Stimulated activated CD8-positive, alpha-beta memory T cell treated with anti-CD3 and anti-CD28 coated beads, Interleukin-15, amount 100 ng/mL, for 1 hour (primary cell): ENCODE measurements at places on chromosomes 1 and 21.

DNA sequence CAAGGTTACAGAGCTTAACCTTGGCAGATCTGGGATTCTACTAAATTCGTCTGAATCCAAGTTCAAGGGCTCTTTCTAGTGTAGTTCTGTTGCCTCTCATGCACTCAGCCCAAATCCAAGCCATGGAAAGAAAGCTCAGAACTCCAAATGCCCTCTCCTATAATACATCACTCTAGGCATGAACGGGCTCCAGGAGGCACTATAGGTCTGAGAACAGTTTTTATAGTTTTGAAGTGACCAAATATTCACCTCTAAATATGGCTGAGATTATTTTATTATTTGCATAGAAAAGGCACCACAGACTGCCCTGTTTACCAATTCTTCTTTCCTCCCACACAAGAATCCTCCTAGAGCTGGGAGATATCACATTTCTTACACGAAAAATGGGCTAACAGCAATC lies 327.9 kb upstream of the BEND5 start:
- no peak for DNase-seq

DNA sequence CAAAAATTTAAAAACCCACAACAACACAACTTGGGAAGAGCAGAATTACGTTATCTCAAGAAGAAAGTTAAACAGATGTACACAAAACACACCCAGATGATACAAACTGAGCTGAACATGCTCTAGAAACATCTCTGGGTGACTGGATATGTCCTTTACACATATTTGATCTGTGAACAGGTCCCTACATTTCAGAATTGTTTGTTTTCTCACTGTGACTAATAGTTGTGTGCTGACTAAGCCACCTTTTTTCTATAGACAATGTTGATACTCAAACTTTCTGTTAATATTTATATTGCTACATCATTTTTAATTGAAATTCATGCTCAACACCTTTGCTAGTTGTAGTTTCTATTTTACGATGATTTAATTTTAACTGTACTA lies 1.0 kb upstream of the F11R start:
- no peak for DNase-seq

DNA sequence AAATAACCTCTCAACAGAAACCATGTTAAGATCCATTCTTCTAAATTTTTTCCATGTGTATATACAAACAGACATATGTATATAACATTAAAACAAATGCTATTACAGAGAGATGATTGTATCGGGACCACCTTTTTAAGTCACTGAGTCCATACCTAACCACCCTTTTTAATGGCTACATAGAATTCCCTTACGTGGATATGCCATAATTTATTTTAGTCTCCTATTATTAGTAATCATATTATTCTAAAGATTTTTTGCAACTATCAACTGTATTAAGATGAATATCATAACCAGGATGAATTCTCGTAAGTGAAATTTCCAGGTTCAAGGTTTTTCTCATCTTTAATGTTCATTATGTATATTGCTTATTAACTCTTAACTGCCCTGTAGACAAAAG lies 259.7 kb downstream of the HHAT start:
- no peak for DNase-seq

DNA sequence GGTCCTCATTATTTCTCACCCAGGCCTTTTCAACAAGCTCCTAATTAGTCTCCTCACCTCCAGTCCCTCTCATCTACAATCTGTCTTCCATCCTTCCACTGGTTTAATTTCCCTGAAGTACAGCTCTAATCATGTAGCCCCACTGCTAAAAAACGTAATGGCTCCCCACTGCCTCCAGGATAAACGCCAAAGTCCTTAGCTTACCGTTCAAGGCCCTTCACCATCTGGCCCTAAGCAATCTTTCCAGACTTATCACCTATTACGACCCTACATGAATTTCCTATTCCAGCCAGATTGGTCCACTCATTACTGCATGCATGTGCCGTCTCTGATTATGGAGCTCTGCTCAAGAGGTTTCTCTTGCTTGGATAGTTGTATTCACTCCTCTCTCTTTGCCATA lies 83.1 kb upstream of the DAB1 start:
- DNase-seq: no peak

DNA sequence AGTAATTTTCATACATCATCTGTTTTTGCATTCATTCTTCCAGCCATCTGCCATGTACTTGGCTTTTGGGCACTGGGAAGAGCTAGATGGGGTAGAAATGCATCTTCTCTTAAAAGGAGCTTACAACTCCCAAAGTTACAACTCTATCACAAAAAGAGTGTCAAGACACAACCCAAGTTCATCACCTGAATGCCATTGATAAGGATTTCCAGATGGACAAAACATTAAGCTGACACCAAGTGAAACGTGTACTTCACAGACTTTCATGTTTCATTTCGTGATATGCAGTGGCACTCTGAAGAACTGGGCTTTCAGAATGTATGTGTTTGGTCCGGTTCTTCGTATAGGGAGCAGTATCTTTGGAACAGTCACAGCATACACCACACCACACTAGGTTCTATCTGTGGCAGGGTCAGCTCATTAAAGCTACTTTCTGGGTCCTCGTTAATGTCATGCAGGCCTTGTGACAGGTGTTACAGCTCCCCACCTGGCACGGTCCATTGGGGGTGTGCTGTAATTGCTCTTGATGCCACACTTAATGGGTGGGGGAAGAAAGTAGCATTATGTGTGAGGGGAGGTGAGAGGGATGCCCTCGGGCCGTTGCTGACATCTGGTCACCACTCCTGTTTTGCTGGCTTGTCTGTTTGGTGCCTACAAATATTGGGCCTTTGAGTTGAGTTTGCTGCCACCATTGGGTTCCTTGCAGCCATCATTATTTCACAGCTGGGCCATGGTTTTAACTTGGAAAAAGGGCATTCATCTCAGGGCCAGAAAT lies 164.9 kb downstream of the NFIA start:
- no peak for DNase-seq

GRCh38 chr1:179973198-179974110 lies 18.8 kb downstream of the CEP350 start:
- DNase-seq: no peak

DNA sequence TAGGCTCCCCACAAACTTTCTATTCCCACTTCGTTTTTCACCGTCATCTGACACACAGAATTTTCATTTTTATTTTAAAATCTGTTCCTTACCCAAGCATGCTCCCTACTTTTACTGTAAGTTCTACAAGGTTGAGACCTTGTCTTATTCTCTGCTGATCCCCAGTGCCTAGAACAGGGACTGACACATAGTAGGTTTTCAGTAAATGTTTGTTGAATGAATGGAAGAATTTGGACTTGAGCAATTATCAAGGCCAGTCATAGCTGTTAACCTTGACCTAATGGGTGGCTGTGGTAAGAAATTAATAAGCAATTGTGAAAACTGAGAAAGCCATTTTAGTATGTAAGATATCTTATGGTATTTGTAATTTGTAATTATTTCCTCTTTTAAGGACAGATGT lies 71.1 kb downstream of the LAMC1 start:
- no peak for DNase-seq

DNA sequence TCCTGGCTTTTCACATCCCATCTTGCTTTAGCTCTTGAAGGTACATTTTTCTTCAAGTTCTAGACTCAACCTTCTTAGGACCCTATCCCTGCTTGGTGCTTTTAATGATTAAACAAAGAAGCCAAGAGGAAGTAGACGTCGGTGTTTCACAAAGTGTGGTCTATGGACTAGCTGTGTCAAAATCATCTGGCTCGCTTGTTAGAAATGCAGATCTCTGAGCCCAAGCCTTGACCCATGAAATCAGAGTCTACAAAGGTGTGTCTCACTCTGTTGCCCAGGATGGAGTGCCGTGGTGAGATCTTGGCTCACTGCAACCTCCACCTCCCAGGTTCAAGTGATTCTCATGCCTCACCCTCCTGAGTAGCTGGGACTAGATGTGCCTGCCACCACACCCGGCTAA lies 295.5 kb upstream of the KAZN start:
- DNase-seq: no peak

GRCh38 chr1:219550201-219550600 lies 62.7 kb downstream of the ZC3H11B start:
- DNase-seq: no peak

- no peak for DNase-seq
These were observed 23.6 kb downstream of the SLAMF1 start for GRCh38 chr1:160623227-160623633.

- no peak for DNase-seq
These were observed 1.9 kb upstream of the TMEM125 start for GRCh38 chr1:43267818-43268425.

DNA sequence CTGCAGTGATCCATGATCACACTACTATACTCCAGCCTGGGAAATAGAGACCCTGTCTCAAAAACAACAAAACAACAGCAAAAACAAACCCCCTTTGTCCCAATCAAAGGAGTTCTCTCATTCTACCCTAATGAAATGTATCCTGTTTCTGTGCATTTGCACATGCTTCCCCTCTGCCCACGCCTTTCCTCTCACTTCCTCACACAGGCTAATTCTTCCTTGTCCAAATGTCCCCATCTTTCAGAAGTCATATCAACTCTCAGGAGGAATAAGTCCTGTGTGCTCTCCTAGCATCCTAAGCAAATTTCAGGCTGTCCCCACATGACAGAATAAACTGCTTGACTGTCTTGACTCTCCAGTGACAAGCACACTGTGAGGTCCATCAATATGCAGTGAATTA lies 8.1 kb upstream of the ATP1B1 start:
- DNase-seq: no peak
